Ascending aorta (tissue), 2 donors: ENCODE measurements at places on chromosomes 12 and 14.

DNA sequence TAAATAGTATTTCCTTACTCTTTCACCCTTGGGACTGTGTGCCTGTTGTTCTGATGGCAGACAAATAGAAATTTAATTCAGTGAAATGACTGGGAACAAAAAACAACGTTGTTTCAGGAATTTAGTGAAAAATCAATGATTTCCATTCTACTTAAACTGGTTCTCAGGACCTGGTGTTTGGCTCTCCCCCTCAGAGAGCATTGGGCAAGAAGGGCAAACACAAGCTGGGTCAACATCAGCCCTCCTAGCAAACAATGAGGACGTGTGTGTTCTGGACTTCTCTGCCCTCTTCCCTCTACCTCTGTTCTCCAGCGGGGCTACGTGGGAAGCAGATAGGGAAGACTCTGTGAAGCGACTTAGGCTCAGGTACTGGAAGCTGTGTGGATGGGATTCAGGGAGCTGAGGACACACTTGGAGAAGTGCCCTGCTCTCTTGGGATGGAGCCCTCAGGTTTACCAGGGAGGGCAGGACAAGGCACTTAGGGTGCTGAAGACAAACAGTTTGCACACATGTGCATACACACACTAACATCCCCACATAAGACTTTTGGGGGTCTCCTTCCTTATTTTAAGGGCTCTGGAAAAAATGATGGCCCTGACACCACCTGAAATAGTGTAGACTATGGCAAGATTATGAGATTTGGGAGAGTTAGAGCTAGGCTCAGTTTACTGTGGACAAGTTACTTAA is 7.6 kb upstream of the SERPINA1 start:
- H3K27ac ChIP-seq = no peak overlapping the region
- no peaks in the 10 kb centered on the region for H3K36me3 ChIP-seq
- no peak for DNase-seq
- no peaks in the 10 kb centered on the region for H3K27me3 ChIP-seq
- no peaks in the 10 kb centered on the region for H3K4me1 ChIP-seq
- no peak overlapping the region for H3K4me3 ChIP-seq

DNA sequence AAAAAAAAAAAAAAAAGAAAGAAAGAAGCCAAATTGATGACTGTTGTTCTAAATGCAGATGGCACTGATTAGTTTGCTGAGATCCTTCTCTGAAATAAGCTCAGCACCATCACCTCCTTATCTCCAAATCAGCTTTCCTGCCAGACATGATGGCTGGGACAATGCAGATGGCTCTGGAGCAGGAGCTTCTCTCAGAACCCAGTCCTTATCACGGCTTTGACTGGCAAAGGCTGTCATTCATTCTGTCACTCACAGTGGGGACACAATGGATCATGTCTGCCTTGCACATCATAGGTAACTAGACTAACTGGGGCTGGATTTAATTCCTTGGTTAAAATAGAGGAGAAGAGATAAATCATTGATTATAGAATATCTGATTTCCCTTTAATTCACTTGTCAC is 146.3 kb downstream of the PDZRN4 start:
- H3K4me1 ChIP-seq = no peaks in the 10 kb centered on the region
- no peaks in the 10 kb centered on the region for H3K27me3 ChIP-seq
- H3K36me3 ChIP-seq = no peaks in the 10 kb centered on the region
- no peak overlapping the region for H3K4me3 ChIP-seq
- no peak for DNase-seq

DNA sequence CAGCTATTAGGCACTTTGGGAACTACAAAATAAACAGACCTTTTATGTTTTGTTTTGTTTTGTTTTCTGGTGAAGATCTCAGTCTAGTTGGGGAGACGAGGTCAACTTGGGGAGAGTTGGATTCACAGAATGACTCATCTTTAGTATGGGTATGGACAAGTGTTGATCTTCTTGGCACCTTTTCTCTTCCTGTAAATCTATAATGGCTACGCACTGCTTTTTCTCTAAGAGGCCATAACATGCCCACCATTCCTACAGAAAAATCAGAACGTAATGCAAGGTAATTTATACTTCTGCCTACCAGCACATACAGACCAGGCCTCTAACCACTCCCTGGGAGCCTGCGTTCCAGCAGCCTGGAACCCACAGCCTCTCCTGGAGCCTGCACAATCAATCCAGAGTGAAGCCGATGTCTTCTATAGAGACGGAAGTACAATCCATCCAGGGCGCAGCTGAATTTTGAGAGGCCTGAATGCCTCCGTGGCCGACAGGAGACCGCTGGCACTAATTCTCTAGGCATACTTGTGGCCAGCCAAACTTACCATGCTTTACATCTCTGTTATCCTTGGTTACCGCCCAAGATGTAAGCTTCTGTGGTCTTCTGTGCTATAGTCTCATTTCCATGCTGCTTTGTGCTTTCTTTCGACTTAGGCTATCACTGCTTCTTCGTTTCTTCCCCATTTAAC is 717 bp downstream of the PPHLN1 start:
- peaks cover 13% of the 10 kb centered on the region for H3K4me1 ChIP-seq
- no peaks in the 10 kb centered on the region for H3K27me3 ChIP-seq
- no peaks in the 10 kb centered on the region for H3K36me3 ChIP-seq
- H3K4me3 ChIP-seq = peak overlapping the region; percentile 82

DNA sequence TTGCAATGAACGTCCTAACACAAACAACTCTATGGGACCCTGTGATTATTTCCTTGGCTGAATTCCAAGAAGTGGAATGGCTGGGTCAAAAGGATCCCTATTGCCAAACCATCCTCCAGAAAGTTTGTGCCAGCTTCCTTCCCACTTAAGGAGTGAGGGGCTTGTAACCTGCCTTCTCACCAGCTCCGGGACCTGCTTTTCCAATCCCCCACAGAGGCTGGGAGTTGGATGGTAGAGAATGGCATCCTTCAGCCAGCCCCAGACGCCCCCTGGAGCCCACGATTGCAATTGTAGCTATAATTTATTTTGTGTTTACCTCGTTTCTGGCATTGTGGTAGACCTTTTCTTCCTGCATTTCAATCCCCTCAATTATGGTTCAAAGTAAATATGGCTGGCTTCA is 9.7 kb upstream of the ZDHHC22 start:
- no peak overlapping the region for H3K4me3 ChIP-seq
- no peaks in the 10 kb centered on the region for H3K36me3 ChIP-seq
- H3K27me3 ChIP-seq = peaks cover 5% of the 10 kb centered on the region
- H3K27ac ChIP-seq = no peak overlapping the region

DNA sequence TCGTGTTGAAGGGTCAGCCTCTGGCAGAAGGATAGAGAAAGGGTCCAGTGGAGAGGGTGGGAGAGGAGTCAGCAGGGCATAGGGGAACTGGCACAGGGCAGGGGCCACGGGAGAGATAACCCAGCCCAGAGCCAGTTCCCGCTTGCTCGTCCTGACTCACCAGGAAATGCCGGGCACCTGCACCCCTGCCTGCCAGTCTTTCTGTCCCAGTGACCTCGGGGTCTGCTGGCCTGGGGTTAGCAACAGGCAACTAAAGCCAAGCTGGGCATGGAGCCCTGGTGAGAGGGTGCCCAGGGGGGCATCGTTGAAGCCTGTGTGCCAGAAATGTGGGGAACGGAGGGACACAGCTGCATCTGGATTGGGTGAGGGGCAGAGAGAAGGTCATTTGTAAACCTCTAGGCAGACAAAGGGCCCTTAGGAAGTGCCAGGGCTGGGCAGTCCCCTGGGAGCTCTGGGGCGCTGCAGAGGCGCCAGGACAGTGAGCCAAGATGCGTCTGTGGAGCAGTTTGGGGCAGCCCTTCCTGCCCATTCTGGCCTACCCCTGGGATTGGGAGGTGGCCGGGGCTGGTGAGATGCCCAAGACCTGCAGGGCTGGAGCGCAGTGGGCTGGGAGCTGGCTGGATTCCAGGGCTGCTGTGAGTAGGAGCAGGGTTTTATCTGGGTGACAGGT is 5.5 kb downstream of the TNFAIP2 start:
- no peaks in the 10 kb centered on the region for H3K27me3 ChIP-seq
- no peak for DNase-seq
- no peaks in the 10 kb centered on the region for H3K4me1 ChIP-seq
- no peak overlapping the region for H3K27ac ChIP-seq

DNA sequence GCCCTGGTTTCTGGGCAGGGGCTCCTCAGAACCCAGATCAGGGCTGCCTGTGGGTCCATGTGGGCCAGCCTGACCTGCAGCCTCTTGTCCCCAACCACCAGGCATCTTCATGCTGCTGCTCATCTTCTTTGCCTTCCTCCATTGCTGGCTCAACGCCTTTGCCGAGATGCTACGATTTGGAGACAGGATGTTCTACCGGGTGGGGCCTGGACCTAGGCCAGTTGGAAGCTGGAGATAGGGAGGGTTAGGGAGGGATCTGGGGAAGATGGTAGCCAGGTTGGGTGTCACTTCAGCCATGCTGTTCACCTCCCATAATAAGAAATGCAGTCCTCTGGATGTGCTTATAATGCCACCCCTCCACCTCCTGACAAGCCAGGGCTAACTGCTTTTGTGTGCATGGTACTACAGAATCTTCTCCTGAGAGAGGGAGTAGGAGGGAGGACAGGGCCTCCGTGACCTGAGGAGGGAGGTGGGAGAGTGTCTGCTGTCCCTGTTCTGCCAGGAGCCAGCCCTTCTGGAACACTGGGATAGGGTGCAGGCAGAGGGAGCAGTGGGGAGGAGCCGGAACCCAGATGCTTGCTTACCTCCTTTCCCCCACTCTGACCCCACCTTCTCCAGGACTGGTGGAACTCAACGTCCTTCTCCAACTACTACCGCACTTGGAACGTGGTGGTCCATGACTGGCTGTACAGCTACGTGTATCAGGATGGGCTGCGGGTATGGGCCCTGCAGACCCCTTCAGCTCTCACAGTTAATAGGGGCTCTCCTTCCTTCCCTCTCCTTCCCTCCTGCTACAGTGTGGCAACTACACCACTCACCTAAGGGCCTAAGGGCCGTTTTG is 17.6 kb downstream of the SOAT2 start:
- no peaks in the 10 kb centered on the region for H3K27me3 ChIP-seq
- no peak overlapping the region for H3K4me3 ChIP-seq
- no peaks in the 10 kb centered on the region for H3K36me3 ChIP-seq

- no peak overlapping the region for H3K4me3 ChIP-seq
- no peaks in the 10 kb centered on the region for H3K36me3 ChIP-seq
- H3K27ac ChIP-seq = no peak overlapping the region
- DNase-seq = no peak
- H3K4me1 ChIP-seq = no peaks in the 10 kb centered on the region
- no peaks in the 10 kb centered on the region for H3K27me3 ChIP-seq
Measured at GRCh38 chr12:59675461-59675860, 79.6 kb downstream of the SLC16A7 start.

GRCh38 chr14:24863968-24864684 is 185.8 kb downstream of the STXBP6 start:
- no peaks in the 10 kb centered on the region for H3K27me3 ChIP-seq
- H3K36me3 ChIP-seq = no peaks in the 10 kb centered on the region
- no peaks in the 10 kb centered on the region for H3K4me1 ChIP-seq
- no peak overlapping the region for H3K27ac ChIP-seq
- no peak overlapping the region for H3K4me3 ChIP-seq

DNA sequence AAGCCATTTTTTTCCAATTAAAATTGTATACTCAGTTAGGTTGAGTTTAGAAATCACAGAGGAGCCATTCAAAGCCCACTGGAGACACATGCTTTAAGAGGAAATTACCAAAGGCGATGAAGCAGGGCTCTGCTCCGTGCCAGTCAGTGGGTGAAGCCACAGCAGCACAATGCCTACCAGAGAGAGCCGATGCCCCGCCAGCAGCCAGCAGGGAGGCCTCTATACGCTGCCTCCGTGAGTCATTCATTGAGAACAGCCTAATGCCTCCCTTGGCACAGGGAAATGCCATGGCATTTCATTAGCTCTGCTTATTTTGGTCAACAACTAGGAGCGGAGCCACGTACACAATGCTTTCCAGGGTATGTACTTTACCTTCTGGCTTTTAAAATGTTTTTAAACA is 197.8 kb upstream of the FRMD6 start:
- no peaks in the 10 kb centered on the region for H3K36me3 ChIP-seq
- no peak overlapping the region for H3K4me3 ChIP-seq
- no peaks in the 10 kb centered on the region for H3K27me3 ChIP-seq

DNA sequence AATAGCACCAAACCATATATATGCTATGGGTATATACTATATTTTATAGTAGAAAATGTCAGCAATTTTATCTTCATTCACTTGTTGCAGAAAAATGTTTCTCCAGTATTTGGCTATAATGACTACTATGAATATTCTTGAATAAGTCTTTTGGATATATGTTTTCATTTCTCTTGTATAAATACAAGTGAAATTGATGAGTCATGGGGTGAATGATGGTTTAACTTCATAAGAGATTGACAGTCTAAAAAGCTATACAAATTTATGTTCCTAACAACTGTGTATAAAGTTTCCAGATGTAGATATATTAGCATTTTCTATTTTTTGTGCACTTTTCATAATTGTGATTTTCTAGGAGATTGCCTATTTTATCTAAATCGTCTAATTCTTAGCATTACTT is 714.8 kb downstream of the TRHDE start:
- H3K36me3 ChIP-seq = no peaks in the 10 kb centered on the region
- no peak overlapping the region for H3K4me3 ChIP-seq
- H3K27me3 ChIP-seq = no peaks in the 10 kb centered on the region
- no peak overlapping the region for H3K27ac ChIP-seq

DNA sequence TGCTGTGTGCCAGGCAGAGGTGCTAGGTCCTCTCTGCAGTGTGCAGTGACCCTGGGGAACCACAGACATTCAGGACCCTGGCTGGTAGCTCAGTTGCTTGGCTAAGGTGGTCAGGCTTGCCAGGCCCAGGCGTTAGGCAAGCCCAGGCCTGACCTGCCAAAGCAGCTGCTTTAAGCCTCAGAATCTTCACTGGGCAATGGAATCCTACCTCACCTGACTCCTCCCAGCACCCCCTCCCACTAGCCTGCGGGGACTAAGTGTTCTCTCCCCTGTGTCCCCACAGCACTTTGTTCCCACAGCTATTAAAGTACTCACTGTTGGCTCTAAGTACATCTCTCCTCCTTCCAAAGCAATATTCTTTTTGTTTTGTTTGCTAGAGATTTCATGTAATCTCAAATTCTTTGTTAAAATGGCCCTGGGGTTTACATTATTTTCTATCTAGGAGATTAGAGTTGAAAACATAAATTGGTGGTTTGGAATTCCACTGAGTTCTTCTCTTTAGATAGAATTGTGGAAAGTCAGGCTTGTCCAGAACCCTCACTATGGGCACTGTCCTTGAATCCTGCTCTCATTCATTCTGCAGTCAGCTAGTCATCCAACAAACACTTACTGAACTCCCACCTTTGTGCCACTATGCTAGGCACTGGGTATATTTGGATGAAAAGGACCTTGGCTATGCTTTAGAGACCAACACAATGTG is 44.4 kb downstream of the DGLUCY start:
- no peaks in the 10 kb centered on the region for H3K27me3 ChIP-seq
- no peak for DNase-seq
- H3K27ac ChIP-seq = no peak overlapping the region
- H3K36me3 ChIP-seq = peaks cover 31% of the 10 kb centered on the region
- no peak overlapping the region for H3K4me3 ChIP-seq
- H3K4me1 ChIP-seq = no peaks in the 10 kb centered on the region

DNA sequence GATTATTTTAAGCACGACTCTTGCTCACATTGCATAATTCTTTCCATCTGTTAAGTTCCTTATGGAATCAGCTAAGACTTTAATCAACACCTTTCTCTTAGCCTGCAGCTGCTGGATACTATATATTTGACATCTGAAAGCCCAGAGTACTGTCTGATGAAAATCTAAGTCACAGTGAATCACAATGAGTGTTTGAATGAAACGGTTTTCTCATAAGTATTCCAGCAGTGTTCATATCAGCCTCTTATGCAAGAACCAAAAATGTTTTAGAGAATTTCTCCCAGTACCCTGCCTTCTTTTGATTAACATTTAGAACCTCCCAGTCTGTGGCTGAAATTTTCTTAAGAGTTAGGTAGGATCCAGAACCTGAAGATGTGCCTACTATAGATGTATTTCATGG is 55.6 kb downstream of the FRMD6 start:
- H3K4me1 ChIP-seq = peaks cover 5% of the 10 kb centered on the region
- H3K4me3 ChIP-seq = no peak overlapping the region

GRCh38 chr12:107731366-107731765 is 29.6 kb downstream of the PRDM4 start:
- no peak overlapping the region for H3K27ac ChIP-seq
- H3K4me3 ChIP-seq = no peak overlapping the region
- H3K27me3 ChIP-seq = no peaks in the 10 kb centered on the region
- H3K36me3 ChIP-seq = peaks cover 24% of the 10 kb centered on the region
